CD4-positive, CD25-positive, alpha-beta regulatory T cell (primary cell): ENCODE measurements at places on chromosomes 7 and 10. TPM values are rescaled to one million over a fixed set of nuclear protein-coding genes. Genes with fewer than 3 reads are reported as not detected.

DNA sequence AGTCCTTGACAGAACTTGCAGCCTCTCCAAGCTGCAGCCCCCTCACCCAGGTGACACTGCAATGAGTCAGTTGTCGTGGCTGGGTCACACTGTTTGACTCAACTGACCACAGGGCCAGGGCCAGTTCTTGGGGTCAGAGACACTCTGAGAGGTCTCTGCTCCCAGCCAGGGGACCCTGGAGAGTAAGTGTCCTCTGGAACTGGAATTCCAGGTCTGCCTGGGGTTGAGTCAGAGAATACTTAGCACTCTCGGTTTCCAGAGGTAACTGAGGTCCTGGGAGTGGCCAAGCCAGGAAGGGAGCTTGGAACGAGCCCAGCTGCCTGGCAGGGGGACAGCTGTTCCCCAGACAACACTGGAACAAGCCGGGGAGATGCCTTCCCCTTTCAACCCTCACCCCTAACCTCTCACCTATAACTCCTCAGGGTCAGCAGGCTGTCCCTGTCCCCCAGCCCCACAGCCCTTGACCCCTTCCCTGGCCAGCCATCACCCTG, 2.2 kb upstream of the MYL10 start:
- no peak for DNase-seq

- DNase-seq: no peak
Observed at GRCh38 chr7:82175319-82175718, 268.3 kb downstream of the CACNA2D1 start.

The XPNPEP1 gene
- 52.4 TPM for total RNA-seq

The FXYD4 gene
- not detected for total RNA-seq

The PIK3AP1 gene
- 1.5 TPM for total RNA-seq

The ZNF804B gene
- total RNA-seq: not detected

The NAMPT gene
- total RNA-seq: 453 TPM

DNA sequence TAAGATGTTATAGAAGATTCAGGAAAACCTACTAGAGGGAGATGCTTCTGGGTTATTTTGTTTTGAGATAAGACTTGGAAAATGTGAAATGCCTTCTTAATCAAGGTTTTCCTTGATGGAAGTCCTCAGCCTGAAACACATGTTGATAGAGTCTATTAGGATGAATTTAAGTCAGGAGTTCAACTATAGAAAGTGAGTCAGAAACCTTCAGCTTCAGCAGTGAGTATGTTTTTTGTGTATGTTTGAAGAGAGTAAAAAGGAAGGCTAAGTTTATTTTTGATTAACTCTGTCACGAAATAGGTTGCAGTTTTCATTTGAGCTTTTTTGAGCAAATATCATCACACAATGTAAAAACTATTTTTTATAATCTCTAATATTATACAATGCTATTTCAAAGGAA, 114.6 kb downstream of the HGF start:
- DNase-seq: no peak

DNA sequence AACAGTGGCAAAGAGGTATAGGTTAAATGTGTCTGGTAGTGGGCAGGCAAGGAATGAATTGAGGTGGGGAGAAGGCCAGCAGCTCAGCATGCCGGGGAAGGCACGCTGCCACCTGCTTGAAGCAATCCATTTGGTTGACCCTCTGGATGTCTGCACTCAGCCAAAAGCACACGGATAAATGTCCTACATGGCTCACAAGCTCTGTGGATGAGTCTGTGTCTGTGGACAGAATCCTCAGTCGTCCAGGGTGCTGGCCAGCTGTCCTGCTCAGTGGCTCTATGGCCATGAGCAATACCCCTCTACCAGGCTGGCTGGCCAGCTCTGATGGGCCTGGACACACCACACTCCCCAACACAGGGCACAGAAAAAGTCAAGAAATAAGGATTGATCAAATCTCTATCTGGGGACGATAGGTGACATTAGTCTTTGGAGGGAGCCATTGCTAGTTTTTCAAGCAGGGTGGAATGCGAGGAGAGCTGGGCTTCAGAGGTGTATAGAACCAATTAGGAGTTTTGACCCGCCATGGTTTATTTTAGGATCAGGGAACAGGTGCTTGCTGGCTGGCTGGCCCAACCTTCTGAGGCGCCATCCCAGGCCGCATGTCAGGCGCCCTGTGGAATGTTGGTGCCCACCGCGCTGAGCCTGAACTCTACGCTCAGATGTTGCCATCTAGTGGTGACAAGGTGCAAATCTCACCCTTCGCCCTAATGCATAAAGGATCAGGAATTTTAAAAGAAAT, 493.4 kb downstream of the TNS3 start:
- DNase-seq: no peak

The ZDHHC16 gene
- total RNA-seq: 17.1 TPM

DNA sequence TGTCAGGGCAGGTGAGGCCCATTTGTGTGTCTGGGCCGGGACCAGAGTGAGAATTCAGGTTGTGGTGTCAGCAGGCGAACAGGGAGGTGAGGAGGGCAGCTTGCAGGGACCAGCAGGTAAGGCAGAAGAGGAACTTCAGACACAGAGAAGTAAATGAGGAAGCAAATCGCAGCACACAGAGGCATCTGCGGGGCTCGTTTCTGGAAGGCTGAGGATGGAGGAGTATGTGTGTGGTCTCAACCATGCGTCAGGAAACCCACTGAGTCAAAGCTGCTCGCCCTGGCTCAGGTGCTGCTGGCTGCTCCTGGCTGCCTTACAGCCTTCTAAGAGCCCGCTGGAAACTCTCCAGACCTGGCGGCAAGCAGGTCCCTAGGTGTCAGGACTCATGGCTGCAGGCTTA, 26.9 kb upstream of the PITRM1 start:
- no peak for DNase-seq

The CUEDC2 gene
- total RNA-seq: 29.4 TPM

- DNase-seq: no peak
Observed at GRCh38 chr10:65968871-65969270, 957.0 kb upstream of the LRRTM3 start.

DNA sequence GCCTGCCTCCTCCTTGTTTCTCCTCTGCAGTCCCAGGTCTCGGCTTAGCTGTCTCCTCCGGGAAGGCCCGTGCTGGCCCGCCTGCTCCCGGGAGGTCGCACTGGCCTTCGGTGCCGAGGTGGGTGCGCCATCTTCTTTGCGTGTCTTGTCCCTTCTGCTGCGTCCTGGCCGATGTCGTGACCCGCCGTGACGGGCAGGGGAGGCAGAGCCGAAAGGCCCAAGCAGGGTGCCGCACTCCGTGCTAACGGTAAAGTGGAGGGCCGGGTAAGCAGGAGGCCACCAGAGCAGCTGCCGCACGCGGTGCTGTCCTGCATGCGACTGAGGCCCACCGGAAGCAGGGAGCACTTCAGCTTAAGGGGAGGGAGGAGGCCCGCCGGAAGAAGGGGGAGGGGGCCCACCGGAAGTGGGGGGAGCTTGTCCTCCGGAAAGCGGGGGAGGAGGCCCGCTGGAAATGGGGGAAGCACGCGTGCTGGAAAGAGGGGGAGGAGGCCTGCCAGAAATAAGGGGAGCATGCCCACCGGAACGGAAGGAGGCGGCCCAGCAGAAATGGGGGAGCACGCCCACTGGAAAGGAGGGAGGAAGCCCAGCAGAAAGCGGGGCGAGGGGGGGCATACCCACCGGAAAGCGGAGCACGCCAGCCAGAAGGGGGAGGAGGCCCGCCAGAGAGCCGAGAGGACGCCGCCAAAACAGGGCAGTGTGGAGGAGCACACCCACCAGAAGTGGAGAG, 71.4 kb downstream of the PROSER2 start:
- no peak for DNase-seq

DNA sequence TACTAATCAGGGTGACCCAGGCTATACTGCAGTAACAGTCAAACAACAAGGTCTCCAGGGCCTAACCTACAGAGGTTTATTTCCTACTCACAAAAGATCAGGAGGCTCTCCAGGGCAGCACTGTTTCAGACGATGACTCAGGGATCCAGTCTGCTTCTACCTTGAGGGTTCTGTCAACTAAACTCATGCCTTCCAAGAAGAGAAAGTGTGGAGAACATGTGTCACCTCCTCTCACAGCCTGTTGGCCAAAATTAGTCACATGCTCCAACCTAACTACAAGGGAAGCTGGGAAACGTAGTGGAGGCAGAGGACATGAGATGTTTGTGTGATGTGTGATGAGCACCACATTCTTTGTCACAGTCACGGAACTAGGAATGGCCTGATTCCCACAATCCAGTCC, 14.7 kb upstream of the INA start:
- DNase-seq: no peak

DNA sequence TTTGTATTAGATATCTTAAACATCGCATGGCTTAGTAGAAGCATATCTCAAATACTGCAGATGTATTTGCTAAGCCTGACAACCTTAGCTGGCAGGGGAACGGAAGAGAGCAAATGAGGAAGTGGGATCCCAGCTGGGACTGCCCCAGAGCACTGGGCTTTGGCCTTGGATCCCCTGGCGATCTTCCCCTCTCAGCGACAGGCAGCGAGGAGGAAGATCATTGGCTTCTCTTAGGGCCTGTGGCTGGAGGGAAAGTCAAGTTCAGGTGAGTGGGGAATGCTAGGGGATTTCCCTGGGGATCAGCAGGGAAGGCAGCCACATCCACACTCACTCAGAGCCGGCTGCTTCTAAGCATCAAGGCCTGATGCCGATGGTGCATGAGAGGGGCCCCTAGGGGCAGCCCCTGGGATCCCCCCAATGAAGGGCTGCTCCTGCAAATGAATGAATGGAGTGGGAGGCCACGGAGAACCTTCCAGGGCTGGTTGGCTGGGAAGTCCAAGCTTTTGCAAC, 42.0 kb downstream of the LYZL2 start:
- DNase-seq: no peak

The ENTPD1 gene
- total RNA-seq: 49.4 TPM

DNA sequence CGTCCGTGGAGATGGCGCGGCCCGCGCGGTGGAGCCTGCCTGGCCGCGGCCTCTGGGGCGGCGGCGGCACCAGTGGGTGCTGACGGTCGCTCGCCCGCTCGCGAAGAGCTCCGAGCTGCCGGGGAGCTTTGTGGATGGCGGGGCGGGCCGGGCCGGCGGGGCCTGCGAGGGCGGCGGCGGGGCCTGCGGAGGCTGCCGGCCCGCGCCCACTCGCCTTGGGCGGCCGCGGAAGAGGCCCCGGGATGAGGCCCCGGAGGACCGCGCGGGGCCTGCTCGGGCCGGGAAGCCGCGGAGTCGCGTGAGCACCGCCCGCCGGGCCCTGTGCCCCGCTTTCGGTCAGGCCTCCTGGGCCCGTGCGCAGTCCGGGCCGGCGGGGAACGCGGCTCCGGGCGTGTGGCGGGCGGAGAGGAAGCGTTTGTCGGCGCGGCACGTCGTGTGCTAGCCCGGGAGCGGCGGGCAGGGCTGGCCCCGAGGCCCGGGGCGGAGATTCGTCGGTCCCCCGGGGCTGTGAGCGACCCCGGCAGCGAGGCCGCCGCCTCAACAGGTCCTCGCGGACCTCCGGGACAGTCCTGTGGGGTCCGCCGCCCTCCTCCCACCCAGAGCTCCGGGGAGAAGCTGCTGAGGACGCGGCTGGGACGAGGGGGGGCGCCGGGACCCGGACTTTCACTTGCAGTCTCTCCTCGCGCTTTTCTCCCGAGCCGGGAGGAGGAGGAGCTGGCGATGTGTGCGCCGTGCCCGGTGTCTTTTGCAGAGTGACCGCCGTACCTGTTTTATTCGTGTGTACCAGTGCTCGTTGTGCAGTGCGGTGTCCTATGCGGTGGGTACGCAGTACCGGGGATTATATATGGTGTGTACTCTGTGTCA, 578 bp downstream of the ZMYND11 start:
- DNase-seq: peak; percentile 30

DNA sequence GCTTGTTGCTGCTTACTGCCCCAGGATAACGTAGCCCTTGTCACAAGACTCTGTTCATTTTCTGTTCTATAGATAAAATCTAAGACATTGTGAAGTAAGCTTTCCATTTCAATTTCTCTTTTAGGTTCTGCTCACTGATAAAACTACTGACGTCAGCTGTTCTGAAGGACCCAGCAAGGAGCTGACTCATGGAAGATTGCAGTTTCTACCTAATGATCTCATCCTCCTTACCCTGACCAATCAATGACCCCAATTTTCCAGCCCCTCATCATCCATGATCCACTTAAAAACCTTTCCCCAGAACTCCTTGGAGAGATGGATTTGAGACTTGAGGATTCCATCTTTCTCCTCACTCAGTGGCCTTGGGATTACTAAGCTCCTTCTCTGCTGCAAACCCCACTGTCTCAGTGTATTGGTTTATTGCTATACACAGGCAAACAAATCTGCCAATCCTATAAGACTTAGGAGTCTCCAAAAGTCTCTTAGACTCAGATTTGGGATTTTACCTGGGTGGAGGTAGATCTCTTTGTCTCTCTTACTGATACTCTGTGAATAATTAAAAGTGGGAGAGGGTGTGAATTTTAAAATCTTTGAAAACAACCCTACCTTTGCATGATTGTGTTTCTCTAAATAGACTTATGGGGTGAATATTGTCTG, 109.2 kb upstream of the TRIM24 start:
- no peak for DNase-seq

DNA sequence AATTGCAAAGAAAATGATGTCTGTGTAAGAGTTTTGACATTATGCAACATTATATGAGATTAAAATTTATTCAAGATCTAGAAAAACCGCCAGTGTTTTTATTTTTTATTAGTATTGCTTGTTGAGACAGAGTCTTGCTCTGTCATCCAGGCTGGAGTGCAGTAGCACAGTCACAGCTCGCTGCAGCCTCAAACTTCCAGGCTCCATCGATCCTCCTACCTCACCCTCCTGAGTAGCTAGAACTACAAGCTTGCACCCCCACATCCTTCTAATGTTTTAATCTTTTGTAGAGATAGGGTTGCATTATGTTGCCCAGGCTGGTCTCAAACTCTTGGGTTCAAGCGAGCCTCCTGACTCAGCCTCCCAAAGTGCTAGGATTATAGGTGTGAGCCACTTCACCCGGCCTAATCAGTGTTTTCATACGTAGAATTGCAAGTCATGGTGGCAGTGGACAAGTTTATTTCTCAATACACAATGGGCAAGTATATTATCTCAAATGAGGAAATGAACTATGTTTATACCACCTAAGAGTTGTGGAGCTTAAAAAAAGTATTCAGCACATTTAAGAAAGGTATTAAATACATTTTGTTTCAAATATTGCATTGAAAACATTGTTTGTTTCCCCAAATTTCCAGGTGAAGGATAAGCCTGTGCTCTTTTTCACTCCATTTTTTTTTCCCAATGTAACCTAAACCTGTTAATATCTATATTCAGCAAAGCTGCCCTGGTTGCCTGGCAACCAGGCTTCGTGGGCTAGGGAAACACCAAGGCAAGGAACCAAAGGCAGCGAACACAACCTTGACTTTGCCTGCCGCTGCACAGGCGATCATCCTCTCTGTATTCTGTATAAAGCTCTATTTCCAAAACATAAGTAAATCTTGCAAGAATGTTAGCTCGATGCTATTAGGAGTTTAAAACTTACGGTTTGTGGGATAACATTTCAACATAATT, 163.9 kb downstream of the CACNB2 start:
- no peak for DNase-seq

DNA sequence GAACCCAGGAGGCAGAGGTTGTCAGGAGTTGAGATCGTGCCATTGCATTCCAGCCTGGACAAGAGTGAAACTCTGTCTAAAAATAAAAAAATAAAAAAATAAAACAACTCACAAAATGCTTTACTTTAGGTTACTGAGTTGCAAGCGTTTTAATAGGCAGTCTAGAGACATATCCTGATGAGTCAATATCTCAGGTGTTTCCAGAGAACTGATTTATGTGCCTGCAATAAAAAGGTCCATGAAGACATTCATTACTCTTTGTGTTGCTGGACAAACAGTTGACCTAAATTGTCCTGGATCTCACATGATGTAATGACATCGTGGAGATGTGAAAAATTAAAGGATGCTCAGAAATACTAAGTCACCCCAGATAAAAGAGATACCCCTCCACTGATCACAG, 31.5 kb downstream of the CDNF start:
- no peak for DNase-seq
